ENCODE measurements at places on chromosomes 1 and 21.

- no peak for DNase-seq
Measured at GRCh38 chr1:9202240-9202870, 32.2 kb upstream of the H6PD start.

- no peak for DNase-seq
Measured at GRCh38 chr1:78672428-78672827, 22.8 kb downstream of the IFI44 start.

- peak; percentile 55 for DNase-seq
Measured at GRCh38 chr1:147627435-147628110, 42.8 kb downstream of the ACP6 start.

- DNase-seq: no peak
Measured at GRCh38 chr1:111598544-111598943, 21.0 kb upstream of the RAP1A start.

Data from 8988T (cell line).